ENCODE measurements at places on chromosomes 7 and 10.

- DNase-seq = no peak
Measured at GRCh38 chr10:125033146-125033924, 91.4 kb downstream of the ZRANB1 start.

GRCh38 chr7:29989257-29989995 is at the start of gene SCRN1:
Gene SCRN1, minus strand, starts transcription at chr7:29989801. Its CDS starts 20,734 bp downstream, at chr7:29969067.
- DNase-seq = no peak

DNA sequence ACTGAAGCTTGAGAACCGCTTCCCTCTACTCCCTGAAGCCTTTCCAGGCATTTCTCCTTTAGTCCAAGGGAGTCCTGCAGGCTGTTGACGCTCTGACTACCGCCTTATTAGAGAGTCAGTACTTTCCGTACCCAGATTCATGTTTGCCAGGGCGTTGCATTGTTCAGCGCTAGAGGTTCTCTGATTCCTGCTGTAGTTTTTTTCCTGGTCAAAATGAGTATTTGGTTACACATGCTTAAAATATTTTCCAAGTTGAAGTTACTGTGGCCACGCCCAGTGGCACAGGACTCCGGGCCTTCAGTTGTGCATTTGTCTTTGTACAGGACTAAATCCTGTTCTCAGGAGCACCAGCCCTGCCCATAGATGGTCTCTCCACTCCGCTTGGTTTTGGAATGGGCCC is 7.9 kb downstream of the MTURN start:
- no peak for DNase-seq

- DNase-seq = no peak
Measured at GRCh38 chr10:62183857-62184795, 84.5 kb downstream of the RTKN2 start.

DNA sequence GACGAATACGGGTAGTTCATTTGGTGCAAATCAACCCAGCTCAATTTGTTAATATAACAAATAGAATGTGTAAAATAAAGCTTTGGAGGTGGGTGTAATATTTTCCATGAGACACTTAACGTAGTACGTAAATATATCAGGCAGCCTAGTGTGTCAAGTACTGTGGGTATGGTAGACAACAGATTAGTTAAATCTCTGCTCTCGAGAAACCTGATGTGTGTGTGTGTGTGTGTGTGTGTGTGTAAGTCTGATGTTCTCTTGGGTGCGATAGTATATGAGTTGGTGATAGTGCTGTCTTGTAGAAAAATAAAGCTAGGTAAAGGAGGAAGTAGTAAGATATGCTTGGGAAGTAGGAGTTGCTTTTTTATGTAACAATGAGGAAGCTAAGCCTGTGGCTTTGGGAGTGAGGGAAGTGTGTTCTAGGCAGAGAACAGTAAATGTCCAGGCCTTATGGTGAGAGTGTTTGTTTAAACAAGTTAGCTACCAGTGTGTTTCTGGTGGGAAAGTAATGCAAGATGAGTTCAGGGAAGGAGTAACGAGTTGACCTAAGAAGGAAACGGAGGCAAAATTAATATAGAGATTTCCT is 26.1 kb downstream of the WAC start:
- DNase-seq = no peak

GRCh38 chr10:79070081-79070605 is 1.4 kb downstream of the ZMIZ1 start:
- DNase-seq = no peak
